ENCODE measurements at places on chromosomes 2 and 18.

DNA sequence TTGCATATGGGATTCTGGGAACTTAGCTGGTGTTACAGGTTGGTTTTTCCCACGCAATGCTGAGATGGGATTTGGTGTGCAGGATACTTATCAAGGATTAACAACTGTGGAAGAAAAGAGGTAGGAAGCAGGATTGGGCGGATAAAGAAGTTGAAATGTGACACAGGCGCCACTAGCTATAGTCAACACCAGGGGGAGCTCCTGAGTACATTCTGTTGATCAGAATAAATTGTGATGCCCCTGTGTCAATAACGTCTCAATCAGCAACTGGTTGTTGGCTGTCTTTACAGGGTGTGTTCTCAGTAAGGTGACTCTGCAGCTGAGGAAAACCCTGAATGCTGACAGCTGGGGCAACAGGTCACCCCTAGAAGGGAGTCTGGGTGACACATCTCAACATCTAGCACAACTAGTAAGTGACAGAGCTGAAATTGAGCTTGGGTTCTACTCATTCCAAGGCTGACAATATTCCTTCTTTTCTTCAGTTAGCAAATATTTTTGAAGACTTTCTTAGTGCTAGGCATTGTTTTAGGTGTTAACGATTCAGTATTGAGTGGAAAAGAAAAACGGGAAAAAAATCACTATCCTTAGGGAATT lies 143.0 kb downstream of the ARL6IP6 start:
- DNase-seq, result peak; percentile 14

DNA sequence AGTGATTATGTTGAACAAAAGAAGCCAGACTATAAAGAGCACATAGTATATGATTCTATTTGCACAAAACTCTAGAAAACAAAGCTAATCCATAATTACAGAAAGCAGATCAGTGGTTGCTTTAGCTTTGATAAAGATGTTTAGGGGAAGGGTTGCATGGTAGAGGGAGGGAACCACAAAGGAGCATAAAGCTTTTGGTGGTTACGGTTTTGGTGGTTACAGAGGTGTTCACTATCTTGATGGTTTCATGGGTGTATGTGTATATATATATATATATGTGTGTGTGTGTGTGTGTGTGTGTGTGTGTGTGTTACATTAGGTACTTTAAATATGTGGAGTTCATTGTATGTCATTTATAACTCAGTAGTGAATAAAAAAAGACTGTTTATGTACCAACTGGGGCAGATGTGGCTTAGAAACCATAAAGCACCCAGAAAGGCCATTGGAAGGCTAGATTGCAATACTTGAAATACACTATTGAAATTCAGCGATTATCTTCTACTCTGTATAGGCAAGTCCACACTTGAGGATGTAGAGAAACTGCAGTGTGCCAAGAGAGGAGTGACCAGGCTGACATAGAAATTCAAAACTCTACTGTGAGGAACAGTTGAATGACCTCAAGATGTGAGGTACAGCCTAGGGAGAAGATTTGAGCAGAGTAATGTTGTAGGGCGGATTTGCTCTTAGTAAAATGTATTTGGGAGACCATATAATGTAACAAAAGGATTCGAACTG lies 60.6 kb downstream of the CAB39 start:
- no peak for DNase-seq

- DNase-seq, result peak; percentile 10
Measured at GRCh38 chr2:56185582-56186046, 1.8 kb downstream of the CCDC85A start.

- DNase-seq, result peak; percentile 51
Measured at GRCh38 chr18:11512096-11513025, 97.0 kb upstream of the SLC35G4 start.

DNA sequence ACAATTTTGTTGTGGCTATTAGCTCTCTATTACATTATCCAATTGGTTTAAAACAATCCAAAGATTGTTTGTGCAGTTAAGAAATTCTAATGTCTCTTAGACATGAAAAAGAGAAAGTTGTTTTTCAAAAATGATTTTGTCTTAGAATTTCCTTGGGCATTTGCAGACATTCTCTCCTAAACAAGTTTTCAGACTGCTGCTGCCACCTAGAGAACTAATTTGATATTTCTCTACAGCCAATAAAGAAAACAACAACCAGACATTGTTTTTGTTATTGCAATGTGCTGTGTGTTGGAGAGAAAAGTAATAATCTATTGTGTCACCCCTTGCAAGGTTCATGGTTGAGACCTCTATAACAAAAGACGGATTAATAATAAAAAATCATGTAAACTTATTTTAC lies 119.0 kb upstream of the SYT4 start:
- DNase-seq, result no peak

DNA sequence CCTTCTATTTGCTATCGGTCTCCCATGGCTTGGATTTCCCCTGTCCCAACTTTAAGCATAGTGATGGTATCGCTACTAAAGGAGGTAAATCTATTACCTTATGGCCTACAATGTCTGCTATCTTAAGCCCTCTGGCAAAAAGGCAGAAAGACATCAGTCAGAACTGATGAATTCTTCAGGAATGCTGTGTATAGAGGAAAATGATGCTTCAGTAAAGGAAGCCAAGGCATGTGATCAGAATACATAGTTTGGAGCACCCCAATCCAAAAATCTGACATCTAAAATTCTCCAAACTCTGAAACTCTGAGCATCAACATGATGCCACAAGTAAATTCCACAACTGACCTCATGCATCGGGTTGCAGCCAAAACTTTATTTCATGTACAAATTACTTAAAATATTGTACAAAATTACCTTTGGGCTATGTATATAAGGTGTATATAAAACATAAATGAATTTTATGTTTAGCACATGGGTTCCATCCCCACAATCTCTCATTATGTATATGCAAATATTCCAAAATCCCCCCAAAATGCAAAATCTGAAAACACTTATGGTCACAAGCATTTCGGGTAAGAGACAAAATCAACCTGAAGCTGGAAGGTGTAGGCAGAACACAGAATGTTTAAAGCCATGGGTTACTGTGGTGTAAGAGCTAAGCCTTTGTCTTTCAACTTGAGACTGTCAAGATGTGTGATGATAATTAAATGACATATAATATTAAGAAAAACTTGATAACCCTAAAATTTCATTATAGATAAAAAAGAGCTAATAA lies 66.2 kb downstream of the CUL3 start:
- DNase-seq, result peak; percentile 32

DNA sequence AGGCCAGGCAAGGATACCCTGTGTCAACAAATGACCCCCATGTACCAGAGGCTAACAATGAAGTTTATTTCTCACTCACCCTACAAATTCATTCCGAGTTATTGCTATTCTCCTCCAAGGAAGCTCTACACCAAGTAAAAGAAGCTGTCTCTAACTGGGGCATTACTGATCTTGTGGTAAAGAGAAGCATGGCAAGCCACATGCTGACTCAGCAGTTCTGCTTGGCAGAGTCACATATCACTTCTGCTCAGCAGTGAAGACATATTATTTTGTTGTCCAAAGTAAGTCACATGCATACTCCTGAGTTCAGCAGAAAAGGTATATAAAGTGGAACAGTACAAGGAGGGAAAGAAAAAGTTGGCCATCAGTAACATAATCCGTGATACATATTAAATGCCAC lies 315.8 kb downstream of the GULP1 start:
- DNase-seq, result no peak

DNA sequence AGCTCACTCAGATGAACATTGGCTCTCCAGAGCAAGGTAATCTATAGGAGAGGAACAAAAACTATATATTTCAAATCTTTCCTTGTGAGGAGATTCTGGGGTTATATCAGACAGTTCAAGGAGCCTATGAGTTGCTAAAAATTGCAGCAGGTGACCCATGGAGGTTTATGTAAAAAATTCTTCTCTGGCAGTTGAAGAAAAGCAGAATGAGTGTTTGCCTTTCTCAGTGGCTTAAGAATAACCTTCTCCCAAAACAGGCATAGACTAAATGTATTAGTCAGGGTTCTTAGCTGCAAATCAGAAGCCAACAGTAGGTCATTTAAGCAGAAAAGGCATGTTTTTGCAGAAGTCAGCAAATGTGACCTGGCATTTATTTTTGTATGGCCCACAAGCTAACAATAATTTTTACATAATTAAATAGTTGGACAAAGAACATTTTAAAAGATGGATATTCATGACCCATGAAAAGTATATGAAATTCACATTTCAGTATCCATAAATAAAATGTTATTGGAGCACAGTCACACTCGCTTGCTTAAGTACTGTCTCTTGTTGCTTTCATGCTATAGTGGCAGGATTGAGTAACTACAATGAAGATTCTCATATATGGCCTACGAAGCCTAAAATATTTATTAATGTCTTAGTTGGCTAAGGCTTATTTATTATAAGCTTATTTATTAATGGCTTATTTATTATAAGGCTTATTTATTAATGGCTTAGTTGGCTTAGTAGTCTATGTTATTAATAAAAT lies 93.4 kb upstream of the TLK1 start:
- DNase-seq, result no peak

DNA sequence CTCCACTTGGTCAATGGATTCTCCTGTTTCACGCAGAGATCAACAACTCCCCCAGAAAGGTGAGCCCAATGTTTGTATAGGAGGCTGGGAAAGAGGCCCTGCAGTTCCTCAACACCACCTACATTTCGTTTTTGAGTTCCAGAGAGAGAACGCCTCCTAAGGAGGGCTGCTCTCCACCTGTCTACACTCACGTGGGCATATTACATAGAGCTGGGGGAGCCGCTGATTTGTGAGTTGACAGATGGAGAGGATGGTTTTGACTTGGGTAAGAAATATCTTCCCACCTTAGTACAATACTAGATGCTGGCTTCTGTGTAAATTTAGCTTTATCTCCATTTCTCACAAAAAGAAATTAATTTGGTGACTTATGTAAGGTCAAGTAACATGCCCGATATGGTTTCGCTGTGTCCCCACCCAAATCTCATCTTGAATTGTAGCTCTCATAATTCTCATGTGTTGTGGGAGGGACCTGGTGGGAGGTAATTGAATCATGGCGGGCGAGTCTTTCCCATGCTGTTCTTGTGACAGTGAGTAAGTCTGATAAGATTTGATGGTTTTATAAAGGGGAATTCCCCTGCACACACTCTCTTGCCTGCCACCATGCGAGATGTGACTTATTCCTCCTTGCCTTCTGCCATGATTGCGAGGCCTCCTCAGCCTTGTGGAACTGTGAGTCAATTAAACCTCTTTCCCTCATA lies 274.5 kb upstream of the PXDN start:
- DNase-seq, result no peak

GRCh38 chr2:20232837-20233207 lies 7.9 kb upstream of the SDC1 start:
- peak; percentile 96 for DNase-seq

DNA sequence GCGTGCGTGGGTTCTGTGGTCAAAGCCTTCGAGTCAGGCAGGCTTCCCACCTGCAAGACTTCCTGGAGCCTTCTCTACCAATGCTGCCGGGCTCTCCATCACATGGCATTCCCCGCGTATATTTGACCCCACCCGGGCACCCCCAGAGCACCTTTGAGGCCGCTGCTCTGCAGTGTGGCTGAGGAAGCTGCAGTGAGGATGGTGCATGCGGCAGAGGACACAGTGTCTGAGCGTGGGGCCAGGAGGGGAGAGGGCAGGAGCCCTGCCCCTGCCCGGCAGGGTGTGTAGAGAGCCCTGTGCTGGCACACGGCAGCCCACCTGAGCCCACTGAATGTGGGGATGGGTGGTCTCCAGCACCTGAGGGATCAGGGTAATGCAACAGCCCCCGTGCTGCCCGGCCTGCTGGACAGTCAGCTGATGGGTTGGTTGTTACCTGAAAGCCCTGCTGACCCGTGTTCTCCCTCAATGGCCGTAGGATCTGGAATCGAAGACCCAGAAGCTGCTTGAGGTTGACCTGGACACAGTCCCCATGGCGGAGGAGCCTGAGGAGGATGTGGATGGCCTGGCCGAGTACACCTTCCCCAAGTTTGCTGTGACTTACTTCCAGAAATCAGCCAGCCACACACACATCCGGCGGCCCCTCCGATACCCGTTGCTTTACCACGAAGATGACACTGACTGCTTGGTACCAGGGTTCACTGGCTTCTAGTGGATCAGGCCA lies 36.8 kb upstream of the GPR17 start:
- no peak for DNase-seq

DNA sequence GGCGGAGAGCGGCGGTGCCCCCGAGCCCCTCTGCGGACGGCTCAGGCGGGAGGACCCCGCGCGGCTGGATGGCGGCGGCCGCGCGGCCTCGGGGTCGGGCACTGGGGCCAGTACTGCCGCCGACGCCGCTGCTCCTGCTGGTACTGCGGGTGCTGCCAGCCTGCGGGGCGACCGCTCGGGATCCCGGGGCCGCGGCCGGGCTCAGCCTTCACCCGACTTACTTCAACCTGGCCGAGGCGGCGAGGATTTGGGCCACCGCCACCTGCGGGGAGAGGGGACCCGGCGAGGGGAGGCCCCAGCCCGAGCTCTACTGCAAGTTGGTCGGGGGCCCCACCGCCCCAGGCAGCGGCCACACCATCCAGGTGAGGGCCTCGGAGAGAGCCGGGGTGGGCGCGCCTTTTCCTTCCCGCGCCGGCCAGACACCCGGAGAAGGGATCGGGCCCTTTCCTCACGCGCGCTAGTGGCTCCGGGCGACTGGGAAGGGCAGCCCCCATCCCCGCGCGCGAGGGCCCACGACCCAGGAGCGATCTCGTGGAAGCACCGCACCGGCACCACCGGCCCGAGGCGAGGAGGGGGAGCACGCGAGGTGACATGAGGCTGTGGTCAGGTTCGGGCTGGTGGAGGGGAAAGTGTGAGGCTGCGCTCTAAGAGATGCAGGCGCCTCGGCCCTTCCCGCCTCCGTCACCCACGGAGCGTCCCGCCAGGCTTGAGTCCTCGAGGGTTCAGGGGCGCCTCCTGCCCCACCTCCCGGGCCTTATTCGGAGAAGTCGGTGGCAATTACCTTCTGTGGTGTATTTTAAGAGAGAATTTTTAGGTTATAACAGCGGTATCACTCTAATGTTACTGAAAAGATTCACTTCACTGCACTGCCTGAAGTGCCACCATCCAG lies 607 bp downstream of the LAMA3 start:
- DNase-seq, result peak; percentile 19

GRCh38 chr2:45974056-45974455 lies 322.6 kb downstream of the PRKCE start:
- DNase-seq, result no peak

DNA sequence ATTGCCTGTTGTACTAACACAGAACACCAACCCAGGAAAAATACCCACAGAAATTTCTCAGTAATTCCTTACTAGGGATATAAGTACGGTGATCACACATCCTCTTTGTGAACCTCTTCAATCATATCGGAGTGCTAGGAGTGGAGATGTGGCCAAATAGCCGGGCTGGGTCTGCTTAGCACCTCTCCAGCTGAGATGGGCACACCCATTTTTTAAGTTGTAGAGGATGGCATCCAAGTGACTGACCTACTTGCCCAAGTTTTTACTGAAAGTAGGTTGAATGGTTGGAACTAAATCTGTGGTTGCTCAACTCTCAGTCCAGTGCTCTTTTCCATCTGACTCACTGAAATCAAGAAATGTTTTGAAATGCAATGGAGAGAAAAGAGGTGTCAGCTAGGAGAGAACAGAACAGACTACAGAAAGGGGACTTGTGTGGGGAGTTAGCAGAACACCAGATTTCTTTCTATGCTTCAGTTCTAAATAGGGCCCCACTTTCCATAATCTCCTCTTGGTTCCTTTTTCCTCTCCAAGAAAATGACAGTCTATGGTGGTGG lies 68.7 kb upstream of the FSHR start:
- no peak for DNase-seq

Measured in mammary epithelial cell (primary cell).